ENCODE measurements at places on chromosomes 11 and 22.
A peak's percentile ranks its signal among the peaks of the same experiment; 100 is the strongest.

DNA sequence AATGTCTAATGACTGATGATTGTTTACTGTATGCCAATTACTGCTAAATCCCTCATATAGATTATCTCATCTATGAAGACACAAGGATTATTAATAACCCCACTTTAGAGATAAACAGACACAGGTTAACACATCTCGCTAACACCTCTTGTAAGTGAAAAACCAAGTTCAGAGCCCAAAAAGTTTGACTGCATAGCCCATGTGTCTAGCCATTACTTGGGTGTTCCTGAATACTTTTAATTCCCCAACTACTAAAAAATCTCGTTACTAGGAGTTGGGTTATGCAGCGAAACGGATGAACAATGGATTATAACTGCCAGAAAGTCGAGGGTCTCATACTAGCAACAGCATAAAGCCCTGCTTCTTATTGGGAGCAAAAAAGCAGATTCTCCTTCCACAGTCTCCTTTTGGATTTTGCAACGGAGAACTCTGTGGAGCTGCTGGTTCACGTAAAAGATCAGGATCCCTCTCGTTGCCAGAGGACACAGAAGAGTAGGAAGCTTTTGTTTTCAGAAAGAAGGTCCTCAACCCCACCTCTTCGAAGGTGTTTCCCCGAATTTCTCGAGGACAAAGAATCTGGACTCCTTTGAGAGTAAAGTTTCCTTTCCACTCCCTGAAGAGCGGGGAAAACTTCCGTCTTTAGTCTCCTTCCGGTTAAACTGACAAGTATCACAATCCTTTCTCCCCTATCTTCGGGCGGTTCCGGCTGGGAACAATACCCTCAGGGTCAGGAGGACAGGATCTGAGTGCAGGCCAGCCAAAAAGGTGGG is 979 bp downstream of the ZBED5 start:
- H3K36me3 ChIP-seq, result peaks cover 21% of the 10 kb centered on the region
- peak; percentile 43 for DNase-seq
- no peaks in the 10 kb centered on the region for H3K27me3 ChIP-seq
- H3K27ac ChIP-seq, result peak overlapping the region; percentile 99

GRCh38 chr11:73495731-73496130 is 102.2 kb downstream of the FAM168A start:
- H3K36me3 ChIP-seq, result peaks cover 35% of the 10 kb centered on the region
- H3K4me3 ChIP-seq, result no peak overlapping the region
- H3K4me1 ChIP-seq, result peaks cover 11% of the 10 kb centered on the region

DNA sequence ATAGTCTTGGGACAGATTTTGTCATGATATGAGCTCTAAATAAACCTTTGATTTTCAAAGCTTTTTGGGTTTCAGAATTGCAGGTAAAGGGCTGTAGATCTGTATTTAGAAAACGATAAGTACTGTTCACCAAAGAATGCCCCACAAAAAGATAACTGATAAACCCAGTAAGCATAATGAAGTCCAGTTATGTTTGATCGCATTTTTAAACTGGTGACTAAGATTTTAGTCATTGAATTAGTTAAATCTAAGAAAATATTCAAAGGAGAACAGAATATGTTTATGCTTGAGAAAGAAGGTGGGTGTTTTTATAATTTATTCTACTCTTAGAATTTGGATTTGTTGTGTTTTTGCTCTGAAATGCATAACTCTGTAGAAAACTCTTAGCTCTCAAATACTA is 11.6 kb downstream of the DEPDC7 start:
- H3K27ac ChIP-seq, result no peak overlapping the region
- no peaks in the 10 kb centered on the region for H3K36me3 ChIP-seq
- peaks cover 4% of the 10 kb centered on the region for H3K4me1 ChIP-seq

- H3K27ac ChIP-seq, result no peak overlapping the region
- H3K4me1 ChIP-seq, result no peaks in the 10 kb centered on the region
- H3K4me3 ChIP-seq, result no peak overlapping the region
These were observed 24.3 kb upstream of the GLYATL1 start for GRCh38 chr11:58914821-58915543.

- DNase-seq, result no peak
- no peak overlapping the region for H3K27ac ChIP-seq
- peaks cover 59% of the 10 kb centered on the region for H3K27me3 ChIP-seq
- H3K4me1 ChIP-seq, result peaks cover 53% of the 10 kb centered on the region
These were observed 79.3 kb downstream of the DSCAML1 start for GRCh38 chr11:117717485-117718314.

GRCh38 chr11:94325681-94326080 is 21.3 kb downstream of the IZUMO1R start:
- H3K27ac ChIP-seq, result no peak overlapping the region
- DNase-seq, result no peak
- H3K4me3 ChIP-seq, result no peak overlapping the region
- no peaks in the 10 kb centered on the region for H3K36me3 ChIP-seq
- peaks cover 5% of the 10 kb centered on the region for H3K4me1 ChIP-seq
- H3K27me3 ChIP-seq, result peaks cover 5% of the 10 kb centered on the region
